D721Med (cell line): ENCODE measurements at places on chromosomes 2 and 18.

- no peak for DNase-seq
These were observed 9.0 kb downstream of the METTL21A start for GRCh38 chr2:207616185-207616584.

GRCh38 chr18:52465391-52465790 lies 125.4 kb downstream of the DCC start:
- DNase-seq, result no peak

DNA sequence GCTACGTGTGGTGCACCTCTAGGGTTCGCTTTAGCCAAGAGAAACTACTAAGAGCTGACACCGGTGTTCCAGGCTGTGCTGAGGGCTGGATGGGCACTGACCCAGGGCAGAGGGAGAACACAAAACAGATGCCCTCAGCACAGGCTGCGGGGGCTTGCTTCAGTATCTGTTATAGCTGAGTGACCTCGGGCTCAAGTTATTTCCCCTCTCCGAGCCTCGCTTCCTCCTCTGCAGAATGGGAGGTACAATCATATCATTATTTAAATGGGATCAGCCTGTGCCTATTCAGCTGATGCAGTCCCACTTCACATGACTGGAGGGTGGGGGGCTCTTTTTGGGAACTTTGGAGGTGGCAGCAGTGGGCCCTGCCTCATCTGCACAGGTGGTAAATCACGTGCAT lies 156.1 kb upstream of the APCDD1 start:
- no peak for DNase-seq

- DNase-seq, result no peak
These were observed 18.6 kb downstream of the WDSUB1 start for GRCh38 chr2:159267921-159268320.

GRCh38 chr2:96773922-96774321 lies 13.2 kb downstream of the CNNM4 start:
- no peak for DNase-seq

DNA sequence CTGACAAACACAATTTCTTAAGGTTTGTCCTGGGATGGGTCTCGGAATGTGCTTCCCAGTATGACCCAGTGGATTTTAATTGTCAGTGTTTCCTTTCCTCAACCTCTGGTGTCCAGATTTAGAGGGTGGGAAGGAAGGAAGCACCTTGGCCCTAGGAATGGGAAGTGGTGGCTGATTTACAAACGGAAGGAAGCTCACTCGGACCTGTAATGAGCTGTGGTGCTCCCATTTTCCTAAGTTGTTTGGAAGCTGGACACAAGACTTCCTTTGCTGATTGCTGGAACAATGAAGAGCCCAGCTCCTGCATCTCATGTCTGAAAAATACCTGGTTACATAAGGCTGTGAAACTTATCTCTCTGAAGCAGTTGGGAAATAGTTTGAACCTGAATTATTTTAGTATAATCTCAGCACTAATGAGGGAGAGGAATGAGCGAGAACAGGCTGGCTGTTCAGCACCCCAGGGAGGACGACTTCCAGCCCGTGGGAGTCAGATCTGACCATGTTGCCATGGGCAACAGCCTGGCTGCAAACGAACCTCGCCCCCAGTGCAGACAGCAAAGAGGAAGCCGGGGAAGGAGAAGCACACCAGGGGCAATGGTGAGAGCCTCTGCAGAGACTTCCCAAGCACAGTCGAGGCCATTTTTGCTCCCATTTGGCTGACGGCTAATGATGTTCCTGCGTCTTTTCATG lies 74.4 kb upstream of the ASB18 start:
- no peak for DNase-seq

- no peak for DNase-seq
These were observed 1142.1 kb downstream of the CNTNAP5 start for GRCh38 chr2:125167152-125167551.

GRCh38 chr2:203772456-203773165 lies 66.2 kb downstream of the CD28 start:
- no peak for DNase-seq

DNA sequence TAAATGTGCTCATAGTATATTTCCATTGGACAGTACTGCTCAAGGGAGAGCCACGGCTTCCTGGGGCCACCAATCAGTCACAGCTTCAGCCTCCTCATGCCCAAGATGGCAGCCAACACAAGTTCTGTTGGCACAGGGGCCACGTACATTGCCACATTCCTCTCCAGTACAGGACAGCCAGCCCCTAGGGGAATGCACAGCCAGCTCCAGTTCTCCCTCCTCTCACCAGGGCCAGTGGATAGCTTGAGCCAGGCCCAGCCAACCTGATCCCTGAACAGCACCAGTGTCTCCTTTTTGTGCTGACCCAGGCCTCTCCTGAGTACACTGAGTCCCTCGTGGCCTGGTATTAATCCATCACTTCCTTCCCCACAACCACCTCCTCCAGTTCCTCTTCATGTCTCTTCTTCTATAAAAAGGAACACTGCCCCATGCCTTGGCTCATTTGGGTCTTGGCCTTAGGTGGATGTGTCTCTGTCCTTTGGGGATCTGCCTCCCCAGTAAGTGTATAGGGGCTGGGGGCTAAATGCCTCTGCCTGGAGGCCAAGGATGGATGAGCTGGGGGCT lies 168.7 kb downstream of the TNS1 start:
- DNase-seq, result no peak

DNA sequence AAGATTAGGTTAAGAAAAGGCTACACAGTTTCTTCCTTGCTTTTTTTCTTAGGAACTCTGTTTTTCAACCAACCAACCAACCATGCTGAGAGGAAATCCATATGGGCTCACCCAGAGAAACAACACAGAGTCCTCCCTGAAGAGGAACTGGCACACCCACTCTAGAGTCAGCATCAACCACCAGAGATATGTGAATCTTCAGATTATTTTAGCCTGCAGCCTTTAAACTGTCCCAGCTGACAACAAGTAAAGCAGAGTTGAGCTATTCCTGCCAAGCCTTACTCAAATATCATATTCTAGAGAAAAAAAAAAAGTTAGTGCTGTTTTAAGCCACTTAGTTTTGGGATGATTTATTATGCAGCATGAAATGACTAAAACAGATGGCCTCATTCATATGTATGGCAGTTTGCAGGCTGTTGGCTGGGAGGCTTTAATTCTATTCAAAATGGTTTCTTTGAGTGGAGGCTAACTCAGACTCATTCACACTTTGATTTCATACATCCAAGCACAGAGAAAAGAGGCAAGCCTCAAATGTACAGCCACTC lies 1637.7 kb upstream of the LRRTM1 start:
- no peak for DNase-seq

DNA sequence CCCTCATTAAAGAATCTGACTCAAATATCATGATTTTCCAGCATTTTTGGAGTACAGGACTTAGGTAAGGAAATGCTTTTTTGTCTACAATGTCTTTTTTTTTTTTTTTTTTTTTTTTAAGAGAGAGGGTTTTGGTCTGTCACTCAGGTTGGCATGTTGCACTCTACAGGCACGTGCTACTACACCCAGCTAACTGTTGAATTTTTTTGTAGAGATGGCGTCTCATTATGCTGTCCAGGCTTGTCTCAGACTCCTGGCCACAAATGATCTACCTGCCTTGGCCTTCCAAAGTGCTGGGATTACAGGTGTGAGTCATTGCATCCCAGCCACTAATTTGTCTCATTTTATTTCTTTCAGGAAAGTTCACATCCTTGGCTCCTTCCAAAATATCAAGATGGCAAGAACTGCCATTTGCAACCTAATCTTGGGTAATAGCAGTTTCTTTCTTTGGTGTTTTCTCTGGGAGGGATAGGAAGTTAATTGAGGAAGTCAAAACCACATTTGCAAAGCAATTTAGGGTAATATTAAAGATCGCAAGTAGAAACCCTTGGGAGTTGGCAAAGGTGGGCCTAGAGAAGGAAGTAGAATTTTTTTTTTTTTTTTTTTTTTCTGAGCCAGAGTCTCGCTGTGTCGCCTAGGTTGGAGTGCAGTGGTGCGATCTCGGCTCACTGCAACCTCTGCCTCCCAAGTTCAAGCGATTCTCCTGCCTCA lies 15.5 kb downstream of the PNO1 start:
- DNase-seq, result no peak

DNA sequence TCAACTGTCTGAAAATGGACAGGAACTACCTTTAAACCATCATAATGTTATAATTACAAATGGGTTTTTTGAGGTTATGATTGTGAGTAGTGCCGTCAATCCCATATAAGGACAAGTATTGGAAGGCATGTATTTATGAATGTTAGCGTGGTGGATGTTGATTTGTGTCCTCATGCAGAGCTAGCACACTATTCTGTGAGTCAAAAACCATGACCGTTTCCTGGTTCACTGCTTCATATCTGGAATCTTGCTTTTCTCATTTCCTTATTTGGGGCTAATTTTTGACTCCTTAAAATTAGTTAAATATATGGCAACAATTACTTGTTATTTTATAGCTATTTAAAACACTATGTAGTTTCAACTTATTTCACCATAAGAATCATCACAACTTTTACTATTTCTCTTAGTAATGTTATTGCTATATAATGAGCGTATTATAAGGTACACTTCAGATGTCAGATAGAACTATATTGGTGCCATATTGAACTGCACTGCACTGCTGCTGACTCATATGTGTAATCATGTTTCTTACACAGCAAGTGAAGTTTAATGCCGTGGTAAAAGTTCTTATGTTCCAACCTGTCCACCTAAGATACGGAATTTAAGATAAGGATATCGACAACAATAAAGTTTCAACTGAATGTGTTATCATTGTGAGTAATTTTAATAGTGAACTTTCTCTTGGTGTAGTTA lies 192.8 kb downstream of the PTGR3 start:
- no peak for DNase-seq

DNA sequence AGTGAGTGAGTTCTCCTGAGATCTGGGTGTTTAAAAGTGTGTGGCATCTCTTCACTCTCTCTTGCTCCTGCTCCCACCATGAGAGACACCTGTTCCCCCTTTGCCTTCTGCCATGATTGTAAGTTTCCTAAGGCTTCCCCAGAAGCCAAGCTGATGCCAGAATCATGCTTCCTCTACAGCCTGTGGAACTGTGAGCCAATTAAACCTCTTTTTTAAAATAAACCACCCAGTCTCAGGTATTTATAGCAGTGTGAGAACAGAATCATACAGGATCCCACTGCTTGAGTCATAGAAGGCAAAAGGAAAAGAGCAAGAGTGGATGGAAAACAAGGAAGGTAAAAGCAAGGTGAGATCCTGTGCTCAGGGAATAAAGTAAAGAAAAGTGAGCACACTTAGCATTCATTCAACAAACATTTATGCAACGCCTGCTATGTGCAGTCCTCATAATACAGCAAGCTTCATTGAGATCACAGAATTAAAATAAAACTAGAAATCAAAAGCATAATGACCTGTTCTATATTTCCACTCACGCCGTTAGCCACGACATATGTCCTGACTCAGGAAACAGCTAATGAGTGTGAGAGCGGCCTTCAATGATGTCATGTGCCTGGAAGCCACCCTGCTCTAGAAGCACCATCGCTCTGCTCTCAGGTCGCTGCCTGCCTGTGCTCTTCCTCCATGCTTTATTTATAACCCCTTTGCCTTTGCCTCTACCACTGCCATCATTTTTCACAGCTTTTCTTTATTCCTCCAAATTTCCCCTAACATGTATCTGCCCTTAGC lies 11.3 kb upstream of the COPS8 start:
- DNase-seq, result no peak

DNA sequence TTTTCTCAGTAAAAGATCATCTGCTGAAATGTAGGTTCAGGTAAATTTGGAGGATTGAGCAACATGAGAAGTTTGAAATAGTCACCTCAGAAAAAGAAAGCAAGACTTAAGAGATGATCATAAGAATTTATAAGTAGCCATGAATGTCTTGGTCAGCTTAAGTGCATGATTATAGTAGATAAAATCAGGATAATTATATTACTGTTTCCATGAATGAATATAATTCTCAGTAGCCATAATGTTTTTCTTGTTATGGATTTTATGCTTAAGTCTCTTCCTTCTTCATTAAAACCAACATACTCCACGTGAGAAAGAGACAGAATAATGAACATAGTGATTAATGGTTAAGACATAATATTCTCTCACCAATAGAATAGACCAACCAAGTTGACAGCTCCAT lies 223.7 kb downstream of the EXOC6B start:
- DNase-seq, result no peak

DNA sequence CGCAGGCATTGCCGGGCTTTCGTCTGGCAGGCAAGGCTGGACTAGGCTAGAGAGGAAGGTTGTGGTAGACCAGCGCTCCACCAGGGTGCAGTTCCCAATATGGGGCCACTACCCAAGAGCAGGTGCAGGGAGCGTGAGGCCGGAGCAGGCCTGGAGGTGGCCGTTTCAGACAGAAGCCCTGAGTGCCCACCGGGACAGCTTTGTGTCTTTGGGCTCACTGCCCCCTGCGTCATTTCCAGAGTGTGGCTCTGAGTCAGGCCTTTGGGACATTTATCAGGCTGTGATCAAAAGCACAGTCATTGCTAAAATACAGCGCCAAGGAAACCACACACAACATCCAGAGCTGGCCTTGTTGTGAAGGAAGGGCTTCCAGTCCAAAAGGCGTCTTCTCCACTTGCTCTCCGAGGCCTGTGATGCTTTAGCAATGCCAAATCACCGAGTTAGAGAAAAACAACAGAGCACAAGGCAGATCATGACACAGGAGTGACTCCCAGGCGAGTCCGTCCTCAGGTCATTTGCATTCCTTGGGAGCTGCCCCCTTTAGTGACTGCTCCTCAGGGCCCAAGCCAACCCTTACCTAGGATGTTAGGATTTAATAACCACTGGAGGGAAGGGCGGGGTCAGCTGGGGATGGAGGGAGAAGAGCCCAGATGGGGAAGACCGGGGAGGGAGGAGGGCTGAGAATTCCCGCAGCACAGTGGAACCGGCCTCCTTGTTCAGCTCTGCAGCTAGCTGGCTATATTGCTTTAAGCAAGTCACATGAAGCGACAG lies 42.3 kb downstream of the RFX8 start:
- DNase-seq, result no peak

DNA sequence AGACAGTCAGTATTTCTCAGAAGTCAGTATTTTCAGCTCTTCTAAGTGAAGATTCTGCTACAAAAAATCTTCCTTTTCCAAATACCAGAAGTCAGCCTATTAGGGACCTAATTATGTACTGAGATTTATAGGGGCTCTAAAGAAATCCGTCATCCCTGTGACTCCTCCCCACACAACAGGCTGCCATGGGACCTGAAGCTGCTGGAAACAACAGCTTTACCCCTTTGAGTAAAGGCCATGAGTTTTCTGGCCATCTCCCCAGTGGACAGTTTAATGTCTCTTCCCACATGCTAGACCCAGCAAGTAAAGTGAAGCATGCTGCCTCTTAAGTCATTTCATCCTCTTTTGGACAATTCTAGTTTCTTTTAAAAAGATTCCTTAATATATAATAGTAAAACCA lies 255.7 kb upstream of the ACVR2A start:
- no peak for DNase-seq

DNA sequence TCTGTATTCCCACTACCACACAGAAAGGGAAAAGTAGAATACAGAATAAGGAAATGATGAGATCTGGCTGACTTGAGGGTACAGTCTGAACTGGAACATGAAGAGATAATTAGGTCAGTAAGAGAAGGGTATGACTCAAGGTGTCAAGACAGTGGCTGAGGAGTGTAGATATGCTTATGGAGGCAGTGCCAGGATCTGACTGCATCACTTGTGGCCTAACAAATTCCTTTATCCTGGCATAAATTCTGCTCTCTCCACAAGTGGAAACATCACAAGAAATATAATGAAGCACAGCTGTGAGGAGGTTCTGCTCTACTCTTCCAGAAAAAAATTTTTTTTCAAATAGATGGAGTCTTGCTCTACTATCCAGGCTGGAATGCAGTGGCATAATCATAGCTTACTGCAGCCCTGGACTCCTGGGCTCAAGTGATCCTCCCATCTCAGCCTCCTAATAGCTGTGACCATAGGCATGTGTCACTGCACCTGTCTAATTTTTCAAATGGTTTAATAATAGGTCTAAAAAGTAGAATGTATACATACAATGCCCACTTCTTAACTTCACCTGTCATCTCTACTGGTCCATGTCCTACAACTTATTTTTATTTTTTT lies 85.3 kb downstream of the C2orf74 start:
- no peak for DNase-seq

- peak; percentile 42 for DNase-seq
These were observed 66.0 kb downstream of the CABYR start for GRCh38 chr18:24204904-24205303.
